PC-3 (cell line): ENCODE measurements at places on chromosomes 6 and 20. TPM values are rescaled to one million over a fixed set of nuclear protein-coding genes. Genes with fewer than 3 reads are reported as not detected.
A peak's percentile ranks its signal among the peaks of the same experiment; 100 is the strongest.

KCNS1 gene
- not detected in 2 replicates for total RNA-seq

TNF gene
- not detected in 2 replicates for total RNA-seq

BPIFB4 gene
- not detected in 2 replicates for total RNA-seq

RAB32 gene
- 25.1 and 29.8 TPM in 2 replicates for total RNA-seq

GRCh38 chr20:34988191-34988540, 32.5 kb downstream of the MYH7B start:
- no peak for DNase-seq

- DNase-seq, result peak; percentile 2
These were observed 241.8 kb upstream of the MMS22L start for GRCh38 chr6:97524811-97525210.

GRCh38 chr6:89215391-89215790, 1.8 kb downstream of the GABRR1 start:
- no peak for DNase-seq

DNA sequence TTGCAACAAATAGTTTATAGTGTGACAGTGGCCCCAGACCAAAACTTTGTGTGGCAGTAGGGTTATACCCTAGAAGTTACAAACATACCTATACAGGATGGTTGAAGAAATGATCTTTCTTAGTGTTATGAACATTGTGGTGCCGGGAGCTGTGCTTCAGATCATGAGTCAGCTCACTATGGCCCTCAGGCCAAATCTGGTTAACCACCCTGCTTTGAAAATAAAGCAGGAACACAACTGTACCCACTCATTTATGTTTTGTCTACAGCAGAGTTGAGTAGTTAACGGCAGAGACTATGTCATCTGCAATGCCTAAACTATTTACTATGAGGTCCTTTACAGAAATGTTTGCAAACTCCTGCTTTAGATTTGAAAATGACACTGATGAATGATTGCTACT, 24.3 kb downstream of the AKAP7 start:
- DNase-seq, result peak; percentile 70

GRCh38 chr6:5652406-5653137, 354.2 kb downstream of the NRN1 start:
- DNase-seq, result no peak

- DNase-seq, result peak; percentile 85
These were observed 2.7 kb upstream of the COL12A1 start for GRCh38 chr6:75208298-75209183.

- DNase-seq, result no peak
These were observed 575.2 kb upstream of the JAG1 start for GRCh38 chr20:11248687-11249638.

- no peak for DNase-seq
These were observed 37.7 kb upstream of the ASF1A start for GRCh38 chr6:118856301-118856700.

- DNase-seq, result no peak
These were observed 11.2 kb downstream of the PCIF1 start for GRCh38 chr20:45945678-45946148.
